ENCODE measurements at places on chromosomes 2 and 18. TPM values are rescaled to one million over a fixed set of nuclear protein-coding genes. Genes with fewer than 3 reads are reported as not detected.

Gene FAM237A
- not detected for total RNA-seq

Gene CD8B2
- total RNA-seq: not detected

Gene TNFRSF11A
- total RNA-seq: 3.5 TPM

Gene EMILIN1
- 5.8 TPM for total RNA-seq

Gene MEP1B
- total RNA-seq: not detected

Gene SP5
- not detected for total RNA-seq

Gene GALR1
- not detected for total RNA-seq

Gene RNF152
- total RNA-seq: 11.1 TPM

Gene CFAP221
- total RNA-seq: not detected

Gene SLC20A1
- 56.9 TPM for total RNA-seq

Gene COL4A3
- total RNA-seq: not detected

Gene RAB27B
- total RNA-seq: 14.2 TPM

Gene TNS1
- total RNA-seq: 4.3 TPM

Gene OSBPL6
- total RNA-seq: 1.6 TPM

Gene ACVR1
- 9.5 TPM for total RNA-seq
